ENCODE measurements at places on chromosomes 3 and 15. TPM values are rescaled to one million over a fixed set of nuclear protein-coding genes. Genes with fewer than 3 reads are reported as not detected.

DNA sequence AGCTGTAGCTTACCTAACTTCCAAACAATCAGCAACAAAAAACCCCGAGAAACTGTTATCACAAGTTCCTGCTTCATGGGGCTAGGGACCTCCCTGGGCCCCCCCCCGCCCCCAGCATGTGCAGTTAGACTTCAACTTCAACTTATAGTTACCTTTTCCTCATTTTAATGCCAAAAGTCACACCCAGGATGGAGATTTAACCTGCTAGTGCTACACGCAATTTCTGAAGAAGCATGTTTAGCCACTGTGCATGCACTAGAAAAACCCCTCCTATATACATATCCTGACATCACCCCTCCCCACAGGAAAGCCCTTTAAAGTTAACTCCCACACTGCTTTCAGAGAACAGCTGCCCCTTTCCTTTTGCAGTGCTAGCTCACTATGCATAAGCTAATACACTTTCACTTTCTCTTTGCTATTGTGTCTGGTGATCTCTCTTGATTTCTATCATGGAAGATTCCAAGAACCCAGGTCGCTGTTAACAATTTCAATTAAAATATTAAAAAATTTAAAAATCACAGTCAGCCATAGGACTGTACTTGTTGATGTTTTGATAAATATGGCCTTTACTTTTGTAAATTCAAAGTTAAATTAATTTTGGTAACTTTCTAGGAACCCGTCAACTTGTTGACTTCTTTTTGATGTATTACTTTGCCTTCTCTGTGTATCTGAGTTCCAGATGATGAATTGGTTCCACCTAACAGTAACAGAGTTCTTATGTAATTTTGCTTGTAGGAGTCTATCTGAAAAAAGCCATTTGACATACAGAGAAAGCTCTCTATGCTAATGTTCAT is 75.2 kb upstream of the ACAD9 start:
- DNase-seq = peak; percentile 83

DNA sequence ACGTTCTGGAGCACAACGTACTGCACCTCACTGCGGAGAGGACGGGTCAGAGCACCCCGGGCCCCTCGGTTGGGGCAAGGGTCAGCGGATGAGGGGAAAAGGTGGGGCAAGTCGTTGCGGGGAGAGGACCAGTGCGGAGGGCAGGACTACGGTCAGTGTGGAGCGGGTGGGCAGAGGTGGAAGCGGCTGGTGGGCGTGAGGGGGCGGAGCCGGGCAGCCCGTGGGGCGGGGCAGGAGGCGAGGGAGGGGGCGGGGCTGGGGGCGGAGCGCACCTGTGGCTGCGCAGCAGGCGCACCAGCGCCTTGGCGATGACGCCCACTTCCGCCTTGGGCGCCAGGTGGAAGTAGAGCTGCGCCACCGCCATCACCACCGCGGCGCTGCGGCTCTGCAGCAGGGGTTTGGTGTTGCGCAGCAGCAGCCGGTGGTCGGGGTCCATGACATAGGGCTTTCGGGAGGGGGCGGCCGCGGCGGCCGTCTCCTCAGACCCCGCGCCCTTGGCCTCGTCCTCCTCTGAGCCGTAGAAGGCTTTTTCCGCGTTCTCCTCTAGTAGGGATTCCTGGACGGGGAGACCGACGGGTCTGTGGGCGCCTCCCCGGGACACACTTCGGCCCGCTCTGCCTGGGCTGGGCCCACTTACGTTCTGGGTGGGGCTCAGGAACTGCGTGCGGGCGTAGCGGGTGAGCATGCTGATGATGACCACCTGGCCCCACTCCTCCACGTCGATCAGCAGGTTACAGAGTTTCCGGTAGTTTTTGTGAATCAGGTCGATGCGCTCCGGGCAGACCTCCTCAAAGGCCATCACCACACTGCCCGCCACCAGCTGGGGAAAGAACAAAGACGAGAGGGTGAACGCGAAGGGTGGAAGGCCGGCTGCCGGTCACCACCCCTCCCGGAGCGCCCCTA is 29.2 kb downstream of the AP3B2 start:
- peak; percentile 73 for DNase-seq

- no peak for DNase-seq
Measured at GRCh38 chr3:23301819-23302218, 98.7 kb downstream of the UBE2E2 start.

- peak; percentile 92 for DNase-seq
Measured at GRCh38 chr15:89893696-89894447, at the start of gene AP3S2. AP3S2 (minus strand) TSS chr15:89893994; CDS start chr15:89893949, 45 bp downstream.

GRCh38 chr3:136305879-136306278 is 55.7 kb downstream of the PCCB start:
- DNase-seq = no peak

DNA sequence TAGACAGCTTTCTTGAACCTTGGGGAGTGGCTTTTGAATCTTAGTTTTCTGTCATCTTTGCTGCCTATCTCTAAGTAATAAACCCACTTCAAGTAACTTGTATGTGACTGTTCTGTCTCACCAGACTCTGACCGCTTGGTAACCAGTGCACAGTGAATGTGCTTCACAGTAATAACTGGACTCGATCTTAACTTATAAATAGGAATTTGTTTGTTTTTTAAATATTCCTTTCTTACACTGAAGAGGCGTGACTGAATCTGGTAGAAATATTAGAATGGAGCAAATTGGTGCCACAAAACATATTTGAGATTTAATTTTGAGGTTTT is 318.0 kb downstream of the GBE1 start:
- no peak for DNase-seq

- no peak for DNase-seq
Measured at GRCh38 chr3:81170298-81170697, 591.1 kb downstream of the GBE1 start.

DNA sequence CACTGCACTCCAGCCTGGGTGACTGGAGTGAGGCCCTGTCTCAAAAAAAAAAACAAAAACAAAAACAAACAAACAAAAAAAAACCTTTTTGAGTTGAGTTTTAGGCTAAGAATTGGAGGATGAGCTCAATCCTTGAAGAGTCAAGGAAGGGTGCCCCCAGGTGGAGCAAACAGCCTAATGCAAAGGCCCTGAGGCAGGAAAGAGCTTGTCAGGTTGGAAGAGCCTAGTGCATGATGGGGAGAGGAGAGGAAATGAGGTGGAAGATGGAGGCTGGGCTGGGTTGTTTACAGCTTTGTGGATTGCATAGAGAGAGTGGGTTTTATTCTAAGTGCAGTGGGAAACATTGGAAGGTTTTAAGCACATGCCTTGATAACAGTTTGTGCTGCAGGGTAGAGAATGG is 2.1 kb upstream of the SNX22 start:
- DNase-seq = no peak

DNA sequence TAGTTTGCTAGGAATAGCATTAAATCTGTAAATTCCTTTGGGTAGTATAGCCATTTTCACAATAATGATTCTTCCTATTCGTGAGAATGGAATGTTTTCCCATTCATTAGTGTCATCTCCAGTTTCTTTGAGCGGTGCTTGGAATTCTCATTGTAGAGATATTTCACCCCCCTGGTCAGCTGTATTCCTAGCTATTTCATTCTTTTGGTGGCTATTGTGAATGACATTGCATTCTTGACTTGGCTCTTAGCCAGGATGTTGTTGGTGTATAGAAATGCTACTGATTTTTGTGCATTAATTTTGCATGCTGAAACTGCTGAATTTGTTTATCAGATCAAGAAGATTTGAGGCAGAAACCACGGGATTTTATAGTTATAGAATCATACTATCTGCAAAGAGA is 690.5 kb upstream of the ALCAM start:
- DNase-seq = no peak

GRCh38 chr3:167929968-167930367 is 165.8 kb downstream of the GOLIM4 start:
- no peak for DNase-seq

- DNase-seq = no peak
Measured at GRCh38 chr15:51303462-51303980, 34.9 kb downstream of the CYP19A1 start.

- DNase-seq = no peak
Measured at GRCh38 chr15:51030649-51031316, 63.9 kb downstream of the TNFAIP8L3 start.

- DNase-seq = no peak
Measured at GRCh38 chr15:36880913-36881460, 219.4 kb downstream of the MEIS2 start.

GRCh38 chr3:194661374-194661773 is 10.6 kb downstream of the LSG1 start:
- DNase-seq = no peak

DNA sequence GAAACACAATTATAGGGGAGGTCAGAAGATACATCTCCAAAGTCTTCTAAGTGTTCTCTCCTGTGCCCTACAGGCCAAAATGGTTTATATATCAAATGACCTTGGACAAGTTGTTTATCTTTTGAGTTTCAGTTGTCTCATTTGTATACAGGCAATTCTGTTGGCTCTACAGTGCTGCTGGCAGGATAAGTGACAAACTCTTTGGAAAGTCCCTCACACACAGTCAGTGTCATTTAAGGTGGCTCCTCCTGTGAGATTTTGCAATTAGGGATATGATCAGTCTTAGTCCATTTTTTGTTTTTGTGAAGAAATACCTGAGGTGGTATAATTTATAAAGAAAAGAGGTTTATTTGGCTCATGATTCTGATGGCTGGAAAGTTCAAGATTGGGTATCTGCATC is 1035.8 kb upstream of the CFAP20DC start:
- no peak for DNase-seq

GRCh38 chr15:28952666-28953491 is 67.1 kb downstream of the APBA2 start:
- no peak for DNase-seq

- DNase-seq = no peak
Measured at GRCh38 chr3:41907330-41908073, 54.4 kb downstream of the ULK4 start.

GRCh38 chr3:112366522-112366921 is 33.6 kb downstream of the CD200 start:
- no peak for DNase-seq

DNA sequence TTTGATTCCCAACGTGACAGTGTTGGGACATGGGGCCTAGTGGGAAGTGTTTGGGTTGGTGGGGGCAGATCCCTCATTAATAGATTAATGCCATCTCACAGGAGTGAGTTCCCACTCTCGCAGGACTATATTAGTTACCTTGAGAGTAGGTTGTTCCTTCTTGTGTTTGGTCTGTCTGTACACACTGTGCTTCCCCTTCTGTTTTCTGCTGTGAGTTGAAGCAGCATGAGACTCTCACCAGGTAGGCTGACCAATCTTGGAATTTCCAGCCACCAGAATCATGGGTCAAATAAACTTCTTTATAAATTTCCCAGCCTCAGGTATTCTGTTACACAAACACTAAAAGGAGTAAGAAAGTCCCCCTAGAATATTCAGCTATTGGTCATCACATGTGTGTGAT is 145.4 kb downstream of the ERC2 start:
- no peak for DNase-seq

DNA sequence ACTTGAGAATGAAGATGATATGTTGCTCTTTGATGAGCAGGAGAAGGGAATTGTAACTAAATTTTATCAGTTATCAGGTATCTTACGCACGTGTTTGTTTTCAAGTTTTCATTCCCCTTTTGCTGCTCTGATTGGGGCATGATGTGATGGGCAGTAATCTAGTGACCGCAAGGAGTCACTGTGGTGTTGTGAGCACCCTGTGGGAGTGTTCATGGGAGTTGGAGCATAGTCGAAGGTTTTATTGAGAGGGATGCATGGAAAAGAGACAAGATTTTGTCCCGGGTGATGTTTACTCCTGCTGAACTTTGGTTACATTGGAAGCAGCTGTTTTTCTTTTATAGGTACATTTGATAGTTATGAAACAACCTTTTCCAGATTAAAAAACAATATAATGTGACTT is 2.1 kb downstream of the FAN1 start:
- DNase-seq = no peak

GRCh38 chr3:65814845-65815578 is 223.7 kb downstream of the MAGI1 start:
- DNase-seq = no peak

GRCh38 chr15:41988896-41989572 is 16.7 kb upstream of the EHD4 start:
- DNase-seq = no peak

DNA sequence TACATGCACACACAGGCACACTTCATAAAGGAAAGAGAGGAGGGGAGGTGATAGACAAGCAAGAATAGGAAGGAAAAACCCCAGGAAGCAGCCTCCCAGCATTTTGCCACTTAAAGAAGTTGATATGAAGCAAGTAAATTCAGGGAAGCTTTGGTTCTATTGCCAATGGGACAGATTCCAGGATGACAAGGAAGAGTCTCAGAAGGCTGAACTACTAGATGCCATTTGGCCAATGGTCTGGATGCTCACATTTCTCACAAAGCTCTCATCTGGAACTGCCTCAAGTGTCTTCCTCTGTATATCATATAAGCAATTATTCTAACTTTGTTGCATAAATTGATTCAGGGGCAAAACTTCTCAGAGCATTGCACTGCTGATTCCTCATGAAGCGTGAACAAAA is 78.8 kb upstream of the STRIT1 start:
- DNase-seq = no peak

DNA sequence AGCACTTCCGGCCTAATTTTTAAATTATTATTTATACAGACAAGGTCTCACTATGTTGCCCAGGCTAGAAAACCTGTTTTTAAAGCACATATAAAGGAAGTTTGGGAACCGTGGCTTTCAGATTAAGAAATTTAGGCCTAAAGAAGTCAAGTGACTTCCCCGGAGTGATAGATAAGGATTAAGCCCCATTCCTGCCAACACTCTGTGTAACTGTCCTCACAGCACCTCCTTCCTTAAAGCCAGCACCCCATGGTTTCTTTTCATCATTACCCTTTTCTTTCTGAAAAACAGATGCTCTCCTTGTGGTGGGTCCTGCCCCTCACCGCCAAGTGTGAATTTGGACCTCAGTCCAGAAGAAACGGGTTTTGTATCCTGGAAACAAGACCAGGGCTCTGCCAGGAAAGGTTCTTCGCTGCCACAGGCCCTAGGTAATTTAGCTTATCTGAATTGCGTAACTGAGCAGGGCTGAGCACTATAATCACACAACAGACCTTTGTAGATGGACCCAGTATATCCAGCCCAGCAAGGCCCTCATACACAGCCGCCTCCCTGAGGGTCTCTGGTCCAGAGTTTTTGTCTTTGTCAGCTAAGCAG is 231.3 kb downstream of the PLCL2 start:
- DNase-seq = no peak

The GP5 gene
- not detected for total RNA-seq

The HERC2 gene
- total RNA-seq = 42.7 TPM

The MKRN2OS gene
- total RNA-seq = not detected

The ADPRH gene
- 10.7 TPM for total RNA-seq

The COL8A1 gene
- 0.10 TPM for total RNA-seq

The LINGO1 gene
- not detected for total RNA-seq

The IFT57 gene
- total RNA-seq = 16.4 TPM

The GCSAM gene
- 1.00 TPM for total RNA-seq

The ZSCAN29 gene
- 30.4 TPM for total RNA-seq

The A4GNT gene
- total RNA-seq = not detected

The CHL1 gene
- not detected for total RNA-seq

The IGDCC3 gene
- not detected for total RNA-seq

The SMCO1 gene
- total RNA-seq = not detected

All from natural killer cell treated with Interleukin-12 subunit alpha and Interleukin-12 subunit beta and Interleukin-15 and Interleukin-18, amount 100 ng/mL, for 72 hours (primary cell).